Sigmoid colon (tissue), 7 donors: ENCODE measurements at places on chromosomes 5 and 9.

DNA sequence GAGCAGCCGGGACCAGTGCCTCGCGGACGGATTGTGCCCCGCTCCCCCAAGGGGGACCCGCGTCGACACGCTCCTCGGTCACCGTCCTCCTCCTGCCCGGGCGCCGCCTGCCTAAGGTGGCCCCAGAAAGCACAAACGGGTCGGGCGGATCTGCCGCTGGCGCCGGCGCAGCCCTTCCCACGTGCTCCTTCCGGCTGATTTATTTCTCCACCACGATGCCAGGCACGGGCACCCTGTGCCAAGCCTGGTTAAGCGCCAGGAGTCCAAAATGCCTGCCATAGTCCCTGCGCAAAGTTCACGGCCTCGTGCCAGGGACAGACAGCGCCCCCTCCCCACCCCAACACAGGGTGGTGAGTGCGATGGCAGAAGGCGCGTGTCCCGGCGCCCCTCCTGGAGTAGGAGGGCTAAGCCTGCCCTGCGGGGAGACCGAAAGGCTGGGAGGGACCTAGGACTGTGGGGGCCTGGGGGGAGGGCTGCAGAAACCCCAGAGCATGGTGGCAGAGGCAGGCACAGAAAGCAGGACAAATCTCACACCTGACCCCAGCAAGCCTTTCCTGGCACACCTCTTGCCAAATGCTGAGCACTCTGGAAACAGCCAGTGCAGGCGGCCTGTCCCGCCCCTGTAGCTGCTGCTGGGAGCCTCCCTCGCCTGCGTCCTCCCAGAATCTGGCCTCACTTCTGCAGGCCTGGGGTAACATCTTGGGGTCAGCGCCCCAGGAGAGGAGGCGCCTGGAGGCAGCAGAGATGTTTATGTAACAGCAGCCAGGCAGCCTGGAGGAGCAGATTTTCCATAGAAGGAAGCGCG is 1.1 kb upstream of the NOTCH1 start:
- peak; percentile 97 for DNase-seq

DNA sequence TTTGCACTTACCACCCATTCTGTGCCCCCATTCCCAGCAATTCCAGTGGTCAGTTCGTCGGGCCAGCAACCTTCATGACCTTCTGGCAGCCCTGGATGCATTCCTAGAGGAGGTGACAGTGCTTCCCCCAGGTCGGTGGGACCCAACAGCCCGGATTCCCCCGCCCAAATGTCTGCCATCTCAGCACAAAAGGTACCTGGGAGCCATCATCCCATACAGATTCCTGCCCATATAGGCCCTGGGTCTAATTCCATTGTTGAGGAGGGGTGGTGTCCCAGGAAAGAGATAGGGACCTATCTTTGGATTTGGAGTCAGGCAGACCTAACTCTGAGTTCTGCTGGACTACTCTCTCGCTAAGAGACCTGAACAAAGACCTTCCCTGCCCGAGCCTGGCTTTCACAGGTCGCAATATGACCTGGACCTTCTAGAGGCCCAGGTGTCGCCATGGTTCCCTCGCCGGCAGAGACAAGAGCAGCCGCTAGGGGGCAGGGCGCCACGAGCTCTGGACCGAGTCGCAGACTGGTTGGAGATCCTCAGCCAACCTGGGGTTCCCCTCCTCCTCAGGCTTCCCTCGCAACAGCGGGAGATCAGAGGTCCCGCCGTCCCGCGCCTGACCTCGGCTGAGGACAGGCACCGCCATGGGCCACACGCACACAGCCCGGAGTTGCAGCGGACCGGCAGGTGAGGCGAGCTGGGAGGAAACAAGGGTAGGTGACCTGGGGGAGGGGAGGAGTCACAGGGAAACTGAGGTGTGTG is 3.1 kb downstream of the SLC4A9 start:
- peak; percentile 83 for DNase-seq

- DNase-seq, result no peak
Observed at GRCh38 chr5:127088251-127088650, 14.9 kb upstream of the C5orf63 start.

GRCh38 chr9:35606138-35606504 is 1.1 kb downstream of the TESK1 start:
- DNase-seq, result peak; percentile 65

GRCh38 chr5:54083245-54083644 is 227.1 kb downstream of the ARL15 start:
- no peak for DNase-seq

GRCh38 chr5:140208065-140208464 is 33.1 kb downstream of the CYSTM1 start:
- no peak for DNase-seq

GRCh38 chr9:114163517-114163951 is 8.2 kb downstream of the COL27A1 start:
- DNase-seq, result no peak

DNA sequence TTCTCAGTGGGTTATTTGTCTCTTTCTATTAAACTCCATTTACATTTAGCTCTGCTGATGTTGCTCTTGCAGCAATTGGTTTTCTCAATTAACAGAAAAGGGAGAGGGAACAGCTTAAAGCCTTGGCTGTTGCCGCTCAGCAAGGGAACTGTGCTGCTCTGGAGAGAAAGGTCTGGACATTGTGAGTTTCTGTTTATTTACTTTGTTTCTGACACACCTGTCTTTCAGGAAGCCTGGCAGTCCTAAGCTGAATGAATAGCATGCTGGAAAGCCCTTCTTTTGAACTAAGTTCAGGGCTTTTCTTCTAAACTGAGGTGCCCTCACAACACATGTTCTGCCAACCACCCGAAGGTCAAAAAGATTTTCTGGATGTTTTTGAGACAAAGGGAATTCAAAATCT is 491.9 kb downstream of the PDE4D start:
- no peak for DNase-seq

GRCh38 chr5:111252799-111253545 is 28.8 kb downstream of the CAMK4 start:
- no peak for DNase-seq

DNA sequence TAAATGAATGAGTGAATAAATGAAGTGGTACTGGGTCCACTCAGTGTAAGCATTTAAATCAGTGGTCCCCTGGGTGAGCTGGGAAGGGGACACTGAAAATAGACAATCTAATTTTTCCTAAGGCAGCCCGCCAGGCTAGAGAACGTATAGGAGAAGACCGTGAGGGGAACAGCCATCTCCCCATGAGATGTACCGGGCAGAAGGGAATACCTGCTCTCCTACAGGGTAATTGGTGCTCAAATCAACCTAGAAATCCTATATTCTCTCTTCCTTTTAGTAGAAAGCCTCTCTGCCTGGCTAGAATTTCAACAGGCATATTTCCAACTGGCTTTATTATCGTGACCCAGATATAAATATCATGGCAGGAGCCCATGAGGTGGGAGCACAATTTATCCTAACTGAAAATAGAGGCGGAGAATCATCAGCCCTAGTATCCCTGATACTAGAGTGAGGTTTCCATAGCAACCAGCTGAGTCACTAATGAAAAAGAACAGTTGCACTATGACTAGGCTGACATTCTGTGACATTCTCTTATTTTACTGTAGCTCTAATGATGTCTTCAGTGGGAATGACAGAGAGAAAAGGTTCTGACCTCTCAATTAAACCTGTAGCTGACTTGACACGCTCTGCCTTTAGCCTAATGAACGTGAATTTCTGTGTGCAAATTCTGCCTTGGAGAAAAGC is 96.5 kb upstream of the CAST start:
- no peak for DNase-seq

DNA sequence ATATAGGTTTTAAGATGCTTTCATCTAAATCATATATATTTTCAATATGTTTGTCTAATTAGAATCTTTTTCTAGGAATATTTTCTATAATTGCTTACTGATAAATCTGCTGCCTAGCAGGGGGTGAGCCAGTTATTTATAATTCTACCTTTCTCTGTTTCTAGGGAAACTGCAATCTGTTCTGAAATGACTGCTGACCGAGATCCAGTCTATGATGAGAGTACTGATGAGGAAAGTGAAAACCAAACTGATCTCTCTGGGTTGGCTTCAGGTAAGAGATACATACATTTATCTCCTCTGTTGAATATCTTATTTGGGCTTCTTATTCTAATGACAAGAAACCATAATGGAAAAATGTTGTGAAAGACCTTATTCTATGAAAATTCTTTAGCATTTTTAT is 127.3 kb downstream of the XRCC4 start:
- DNase-seq, result no peak

DNA sequence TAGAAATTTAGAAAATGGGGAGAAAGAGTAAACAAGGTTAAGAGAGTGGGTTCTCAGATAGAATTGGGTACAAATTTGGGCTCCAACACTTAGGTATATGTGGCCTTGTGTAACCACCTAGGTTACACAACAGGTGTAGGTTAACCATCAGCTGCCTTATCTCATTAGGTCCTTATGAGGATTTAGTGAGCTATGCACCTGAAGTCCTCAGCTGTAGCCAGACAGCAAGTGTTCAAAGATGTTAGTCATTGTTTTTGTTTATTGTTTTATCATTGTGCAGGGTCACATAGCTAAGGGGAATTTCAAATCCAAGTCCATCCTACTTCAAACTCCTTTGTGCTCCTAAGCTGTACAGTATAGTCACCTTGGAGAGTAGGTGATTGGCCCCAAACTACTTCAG is 970 bp upstream of the TRIM32 start:
- no peak for DNase-seq

GRCh38 chr5:149392718-149393117 is 13.6 kb upstream of the IL17B start:
- DNase-seq, result peak; percentile 40

GRCh38 chr5:6727231-6727630 is 14.0 kb downstream of the TENT4A start:
- DNase-seq, result no peak

GRCh38 chr9:86602715-86603114 is 248.5 kb upstream of the TUT7 start:
- DNase-seq, result no peak

- no peak for DNase-seq
Observed at GRCh38 chr5:137264573-137264972, 234.6 kb downstream of the SPOCK1 start.

DNA sequence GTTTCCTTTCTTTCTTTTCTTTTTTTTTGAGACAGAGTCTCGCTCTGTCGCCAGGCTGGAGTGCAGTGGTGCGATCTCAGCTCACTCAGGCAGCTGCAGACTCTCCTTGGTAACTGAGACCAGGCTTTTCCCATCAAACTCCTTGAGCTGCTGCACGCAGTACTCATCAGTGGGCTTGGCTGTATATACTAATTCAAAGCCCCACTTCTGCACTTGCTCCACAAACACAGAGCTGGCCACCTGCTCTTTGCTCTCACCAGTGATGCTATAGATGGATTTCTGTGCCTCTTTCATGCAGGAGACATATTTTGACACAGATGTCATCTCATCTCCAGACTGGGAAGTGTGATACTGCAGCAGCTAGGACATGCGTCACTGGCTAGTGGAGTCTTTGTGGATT is 252.7 kb downstream of the AP3B1 start:
- DNase-seq, result no peak

- no peak for DNase-seq
Observed at GRCh38 chr5:133777951-133778350, 165.6 kb upstream of the FSTL4 start.
